Stimulated activated naive B cell treated with anti-CD40 and anti-IgM and Interleukin-4, amounts not matched to agents 10 μg/mL and 1 μg/mL and 100 μg/mL, for 72 hours (primary cell): ENCODE measurements at places on chromosomes 1 and 21.

DNA sequence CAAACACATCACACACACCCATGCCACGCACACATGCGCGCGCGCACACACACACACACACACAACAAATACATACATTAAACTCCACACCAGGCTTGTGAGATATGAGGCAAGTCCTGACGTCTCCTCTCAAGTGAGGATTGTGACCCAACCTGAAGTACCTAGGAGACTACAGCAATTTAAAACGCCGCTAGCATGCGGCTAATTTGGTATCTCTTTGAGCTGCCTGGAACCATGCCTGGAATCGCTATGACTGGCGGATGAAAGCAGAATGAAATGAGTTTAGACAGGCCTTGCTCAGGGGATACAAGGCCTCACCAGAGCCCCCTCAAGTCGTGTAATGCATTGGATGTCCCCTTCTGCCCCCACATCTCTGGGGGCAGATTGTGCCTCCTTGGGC, 1.6 kb upstream of the RAB7B start:
- DNase-seq = no peak

DNA sequence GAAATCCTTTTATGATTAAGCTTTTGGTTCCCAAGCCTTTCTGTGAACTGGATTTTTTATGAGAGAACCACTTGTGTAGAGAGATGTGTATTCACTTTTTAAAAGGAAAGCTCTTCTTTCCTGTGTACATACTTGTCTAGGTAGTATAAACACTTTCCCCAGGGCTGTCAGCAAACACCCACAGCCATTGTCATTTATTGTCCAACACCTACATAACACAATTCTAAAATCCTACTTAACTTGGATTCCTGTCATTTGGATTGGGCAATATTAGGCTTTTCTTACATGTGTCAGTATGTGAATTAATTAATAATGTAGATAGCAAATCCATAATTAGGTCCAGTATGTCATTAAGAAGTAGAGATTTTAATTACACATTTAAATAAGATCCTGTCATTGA, 12.3 kb downstream of the DDX20 start:
- no peak for DNase-seq

GRCh38 chr1:207831517-207832327, 79.2 kb downstream of the CD34 start:
- DNase-seq = peak; percentile 68

- DNase-seq = no peak
Observed at GRCh38 chr1:81505831-81506230, 294.9 kb upstream of the ADGRL2 start.

DNA sequence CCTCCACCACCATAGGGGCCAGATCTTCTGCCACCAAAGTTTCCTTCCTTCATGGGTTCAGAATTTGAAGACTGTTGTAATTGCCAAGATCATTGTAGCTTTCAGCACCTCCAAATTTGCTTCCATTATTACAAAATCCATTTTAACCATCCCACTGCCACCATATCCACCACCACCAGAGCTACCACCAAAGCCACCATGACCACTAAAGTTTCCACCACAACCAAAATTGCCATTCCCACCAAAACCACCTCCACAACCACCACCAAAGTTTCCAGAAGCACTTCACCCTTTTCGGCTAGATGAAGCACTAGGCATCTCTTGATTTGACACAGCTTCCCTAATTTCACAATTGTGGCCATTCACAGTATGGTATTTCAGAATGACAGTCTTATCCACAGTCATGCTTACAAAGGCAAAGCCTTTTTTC, 45.2 kb downstream of the SLC30A7 start:
- peak; percentile 59 for DNase-seq

DNA sequence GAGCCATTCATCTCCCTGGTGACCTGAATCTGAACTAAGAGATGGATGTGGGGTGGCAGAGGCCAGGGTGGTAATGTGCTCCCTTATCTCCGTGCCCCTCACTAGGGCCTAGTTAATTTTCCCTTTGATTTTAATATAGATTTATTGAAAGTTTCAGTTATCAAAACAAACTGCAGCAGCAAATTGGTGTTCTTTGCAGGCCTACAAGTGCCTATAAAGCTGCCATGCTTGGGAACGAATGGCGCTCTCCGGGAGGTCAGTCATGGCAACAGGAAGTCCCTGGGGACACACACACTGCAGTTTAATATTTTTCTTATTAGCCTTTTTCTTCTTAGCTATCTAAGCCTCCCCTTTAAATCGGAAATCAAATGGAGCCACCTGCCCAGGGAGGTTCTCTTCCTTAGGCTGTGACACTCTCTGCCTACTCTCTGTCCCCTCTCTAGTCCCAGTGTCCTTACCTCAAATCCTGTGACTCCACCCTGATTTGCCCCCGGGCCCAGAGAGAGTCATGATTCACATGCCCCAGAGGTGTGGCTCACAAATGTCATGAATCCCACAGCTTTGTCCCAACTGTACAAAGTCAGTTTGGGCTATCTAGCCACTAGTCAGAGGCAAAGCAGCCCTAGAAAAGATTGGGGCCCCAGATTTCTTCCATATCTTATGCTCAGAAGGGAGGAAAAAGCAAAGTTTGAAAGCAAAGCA, 4.3 kb upstream of the ERI3 start:
- no peak for DNase-seq

DNA sequence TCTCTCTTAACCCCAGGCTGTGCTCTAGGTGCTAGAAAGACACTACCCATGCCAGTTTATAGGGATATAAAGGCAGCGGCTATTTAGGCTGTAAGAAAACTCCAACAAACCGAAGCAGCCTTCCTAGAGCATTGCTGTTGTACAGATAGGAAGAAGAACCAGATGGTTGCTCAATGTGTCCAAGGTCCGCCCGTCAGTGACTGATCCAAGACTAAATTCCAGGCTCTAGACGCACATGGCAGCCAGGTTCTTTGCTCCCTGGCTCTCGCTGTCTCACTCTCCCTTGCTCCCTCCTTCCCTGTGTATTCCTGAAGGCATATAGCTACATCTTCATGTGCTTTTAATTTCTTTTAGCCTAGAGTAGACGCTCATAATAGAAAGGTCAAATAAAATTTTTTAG, 303.4 kb downstream of the KIF26B start:
- DNase-seq = no peak

GRCh38 chr21:43306911-43307676, 119.8 kb downstream of the SIK1 start:
- peak; percentile 86 for DNase-seq

GRCh38 chr1:183968386-183968785, 69.1 kb downstream of the COLGALT2 start:
- no peak for DNase-seq

DNA sequence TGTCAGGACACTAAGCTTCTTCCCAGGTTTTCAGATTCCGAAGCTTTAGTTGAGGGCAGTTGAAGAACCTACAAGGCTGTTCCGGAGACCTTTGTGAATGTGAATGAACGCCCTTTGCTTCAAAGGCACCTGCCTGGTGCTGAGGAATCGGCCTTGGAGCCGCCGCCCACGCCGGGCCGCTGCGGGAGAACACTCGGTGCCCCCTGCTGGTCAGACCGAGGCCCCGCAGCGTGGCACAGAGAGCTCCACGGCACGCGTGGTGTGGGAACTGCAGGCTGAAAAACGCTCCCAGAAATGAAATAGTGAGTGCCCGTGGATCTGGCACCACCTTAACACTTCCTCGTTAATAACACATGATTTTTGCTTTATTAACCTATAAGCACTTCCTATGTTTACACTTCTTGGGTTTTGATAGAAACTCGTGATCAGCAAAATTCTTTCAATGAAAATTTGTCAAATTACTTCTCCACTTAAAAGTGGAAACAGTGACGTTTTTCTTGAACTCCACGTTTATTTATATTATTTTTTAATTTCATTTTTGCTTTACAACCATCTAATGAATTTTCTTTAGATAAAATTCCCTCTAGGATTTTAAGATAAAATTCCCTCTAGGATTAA, 460.6 kb downstream of the DSCAM start:
- DNase-seq = peak; percentile 3

DNA sequence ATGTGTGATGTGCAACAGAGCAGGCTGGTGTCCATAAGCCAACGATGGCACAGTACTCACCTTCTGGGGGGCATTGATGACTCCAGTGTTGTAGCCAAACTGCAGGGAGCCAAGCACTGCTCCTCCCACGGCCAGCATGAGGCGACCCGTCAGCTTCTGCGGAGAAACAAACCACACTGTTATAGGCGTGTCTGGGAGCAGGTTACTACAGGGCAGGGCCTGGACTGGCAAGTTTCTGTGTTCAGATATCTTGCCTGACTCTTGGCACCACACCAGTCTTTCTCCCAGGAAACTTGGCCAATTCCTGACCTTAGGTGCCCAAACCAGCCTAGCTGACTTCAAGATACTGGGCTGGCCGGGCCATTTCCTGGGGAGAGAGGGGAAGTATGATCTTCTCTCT, 15.5 kb downstream of the SLC2A1 start:
- DNase-seq = no peak

GRCh38 chr1:19817160-19817559, 2.1 kb upstream of the RNF186 start:
- no peak for DNase-seq

- DNase-seq = no peak
Observed at GRCh38 chr21:15141261-15141970, 76.6 kb upstream of the NRIP1 start.

- peak; percentile 48 for DNase-seq
Observed at GRCh38 chr1:9724706-9725476, 73.4 kb downstream of the PIK3CD start.

DNA sequence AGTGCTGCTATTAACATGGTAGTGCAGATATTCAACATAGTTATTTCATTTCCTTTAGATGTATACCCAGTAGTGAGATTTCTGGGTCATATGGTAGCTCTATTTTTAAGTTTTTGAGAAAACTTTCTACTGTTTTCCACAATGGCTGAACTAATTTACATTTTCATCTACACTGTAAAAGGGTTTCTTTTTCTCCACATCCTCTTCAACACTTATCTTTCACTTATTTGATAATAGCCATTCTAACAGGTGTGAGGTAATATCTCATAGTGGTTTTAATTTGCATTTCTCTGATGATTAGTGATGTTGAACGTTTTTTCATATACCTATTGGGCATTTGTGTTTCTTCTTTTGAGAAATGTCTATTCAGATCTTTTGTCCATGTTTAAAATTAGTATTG, 149.8 kb downstream of the PDE4B start:
- no peak for DNase-seq

GRCh38 chr1:180029524-180030135, 75.0 kb downstream of the CEP350 start:
- DNase-seq = no peak

DNA sequence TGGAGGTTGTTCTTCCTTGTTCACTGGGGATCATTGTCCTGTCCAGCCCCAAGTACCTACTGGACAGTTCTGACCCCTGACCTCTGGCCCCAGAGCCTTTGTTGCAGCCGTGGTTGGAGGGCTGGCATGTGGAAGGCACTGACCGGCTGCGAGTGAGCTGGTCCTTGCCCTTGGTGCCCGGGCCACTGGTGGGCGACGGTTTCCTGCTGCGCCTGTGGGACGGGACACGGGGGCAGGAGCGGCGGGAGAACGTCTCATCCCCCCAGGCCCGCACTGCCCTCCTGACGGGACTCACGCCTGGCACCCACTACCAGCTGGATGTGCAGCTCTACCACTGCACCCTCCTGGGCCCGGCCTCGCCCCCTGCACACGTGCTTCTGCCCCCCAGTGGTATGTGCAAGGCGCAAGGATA, 11.4 kb downstream of the TIE1 start:
- no peak for DNase-seq

DNA sequence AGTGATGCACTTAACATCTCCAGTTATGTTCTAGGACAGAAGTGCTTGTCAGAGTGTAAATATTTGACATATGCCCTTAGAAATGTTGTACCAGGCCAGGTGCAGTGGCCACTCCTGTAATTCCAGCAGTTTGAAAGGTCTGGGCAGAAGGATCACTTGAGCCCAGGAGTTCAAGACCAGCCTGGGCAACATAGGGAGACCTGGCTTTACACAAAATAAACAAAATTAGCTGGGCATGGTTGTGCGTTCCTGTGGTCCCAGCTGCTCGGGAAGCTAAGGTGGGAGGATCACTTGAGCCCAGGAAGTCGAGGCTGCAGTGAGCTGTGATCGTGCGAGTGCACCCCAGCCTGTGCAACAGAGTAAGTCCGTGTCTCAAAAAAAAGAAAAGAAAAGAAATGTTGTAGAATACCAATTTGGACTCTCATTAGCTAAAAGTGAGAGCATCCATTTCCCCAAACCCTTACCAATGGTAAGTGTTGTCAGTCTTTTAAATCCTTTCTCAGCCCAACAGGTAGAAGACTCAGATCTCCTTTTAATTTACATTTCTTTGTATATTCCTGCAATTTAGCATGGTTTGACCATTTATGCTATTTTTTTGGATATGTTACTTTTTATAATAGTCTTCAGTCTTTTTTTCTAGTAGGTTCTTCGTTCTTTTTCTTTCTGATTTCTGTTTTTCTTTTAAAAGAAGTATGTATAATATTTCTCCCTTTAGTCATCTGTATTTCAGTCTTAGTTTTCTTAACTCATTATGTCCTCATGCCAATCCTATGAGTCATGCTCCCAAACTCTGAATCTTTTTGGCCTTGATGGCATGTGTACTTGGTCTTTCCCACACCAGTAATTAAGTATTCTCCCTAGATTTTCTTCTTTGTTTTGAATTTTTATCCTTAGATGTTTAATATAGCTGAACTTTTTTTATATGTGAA, 74.4 kb downstream of the CAMTA1 start:
- no peak for DNase-seq

GRCh38 chr1:41404308-41404761, 43.1 kb downstream of the FOXO6 start:
- DNase-seq = no peak

DNA sequence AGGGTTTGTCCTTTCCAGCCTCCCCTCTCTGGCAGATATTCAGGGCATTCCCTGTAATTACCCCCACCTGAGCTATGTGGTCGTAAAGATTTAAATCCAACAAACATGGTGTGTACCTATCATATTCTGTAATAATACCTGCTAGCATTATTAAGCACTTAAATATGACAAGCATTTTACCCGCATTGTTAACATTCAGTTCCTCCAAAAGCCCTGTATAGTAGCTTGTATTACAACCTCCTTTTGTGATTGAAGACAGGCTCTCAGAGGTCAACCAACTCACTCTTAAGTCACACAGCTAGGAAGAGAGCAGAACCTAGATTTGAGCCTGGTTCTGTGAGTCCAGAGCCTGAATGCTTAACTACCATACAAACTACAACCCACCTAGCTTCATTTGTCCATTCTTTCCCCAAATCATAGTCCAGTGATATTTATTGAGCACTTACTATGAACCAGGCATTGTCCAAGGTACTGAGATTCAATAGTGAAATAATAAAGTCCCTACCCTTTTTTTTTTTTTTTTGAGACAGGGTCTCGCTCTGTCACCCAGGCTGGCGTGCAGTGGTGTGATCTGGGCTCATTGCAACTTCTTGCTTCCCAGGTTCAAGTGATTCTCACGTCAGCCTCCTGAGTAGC, 13.8 kb upstream of the KDM4A start:
- DNase-seq = no peak
